IMR-90 (cell line): ENCODE measurements at places on chromosomes 16 and 17.

DNA sequence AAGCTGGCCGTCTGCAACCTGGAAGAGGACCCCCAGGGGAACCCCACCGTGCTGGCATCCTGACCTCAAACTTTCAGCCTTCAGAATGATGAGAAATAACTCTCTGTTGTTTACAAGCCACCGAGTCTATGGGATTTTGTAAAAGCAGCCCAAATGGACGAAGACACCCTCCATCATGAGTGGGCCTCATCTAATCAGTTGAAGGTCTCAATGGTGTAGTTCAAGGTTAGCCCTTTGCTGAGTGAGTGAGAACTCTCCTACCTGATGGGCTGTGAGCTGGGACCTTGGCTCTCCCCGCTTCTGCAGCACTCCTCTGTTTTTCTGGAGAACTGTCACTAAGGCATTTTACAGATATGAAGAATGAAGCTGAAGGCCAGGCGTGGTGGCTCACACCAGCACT is 325.9 kb upstream of the TNRC6C start:
- DNase-seq: no peak

DNA sequence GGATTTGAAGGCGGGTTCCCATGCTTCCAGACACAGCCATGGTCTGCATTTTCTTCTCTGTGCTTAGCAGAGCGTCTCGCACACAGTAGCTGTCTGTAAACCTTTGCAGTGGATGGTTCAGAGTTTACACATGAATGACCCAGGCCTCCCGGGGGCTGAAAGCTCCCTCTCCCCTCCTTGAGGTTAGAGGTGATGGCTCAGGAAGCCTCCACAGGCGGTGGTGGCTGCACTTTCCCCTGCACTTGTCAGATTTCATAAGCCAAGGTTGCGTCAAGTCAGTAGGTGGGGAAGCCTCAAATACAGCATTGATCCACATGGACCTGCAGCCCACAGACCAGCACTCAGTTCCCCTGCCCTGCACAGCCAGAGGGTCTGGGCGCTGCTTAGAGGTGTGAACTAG is 211.9 kb downstream of the KATNIP start:
- DNase-seq: no peak

DNA sequence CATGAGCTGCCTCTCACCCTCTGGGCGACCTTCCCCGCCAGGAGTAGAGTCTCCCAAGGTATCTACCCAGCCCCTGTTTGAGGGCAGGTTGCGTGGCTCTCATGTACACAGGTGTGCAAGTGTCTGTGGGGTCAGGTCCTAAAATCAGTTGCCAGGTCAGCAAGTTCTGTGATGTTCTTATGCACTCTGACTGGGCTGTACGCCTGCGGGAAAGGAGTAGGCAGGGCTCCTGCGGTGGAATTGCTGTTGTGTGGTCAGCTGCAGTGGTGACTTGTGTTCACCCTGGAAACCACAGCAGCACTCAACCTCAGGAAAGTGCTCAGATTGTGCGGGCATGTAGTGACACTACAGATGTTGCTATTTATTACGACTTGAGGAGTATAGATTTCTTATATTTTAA is 19.4 kb downstream of the NARF start:
- no peak for DNase-seq

GRCh38 chr16:55817236-55817912 is 15.5 kb downstream of the CES1 start:
- no peak for DNase-seq

- DNase-seq: no peak
These were observed 27.0 kb downstream of the SLC7A5 start for GRCh38 chr16:87842209-87842869.

- no peak for DNase-seq
These were observed 1.6 kb upstream of the FMNL1 start for GRCh38 chr17:45220079-45220478.

DNA sequence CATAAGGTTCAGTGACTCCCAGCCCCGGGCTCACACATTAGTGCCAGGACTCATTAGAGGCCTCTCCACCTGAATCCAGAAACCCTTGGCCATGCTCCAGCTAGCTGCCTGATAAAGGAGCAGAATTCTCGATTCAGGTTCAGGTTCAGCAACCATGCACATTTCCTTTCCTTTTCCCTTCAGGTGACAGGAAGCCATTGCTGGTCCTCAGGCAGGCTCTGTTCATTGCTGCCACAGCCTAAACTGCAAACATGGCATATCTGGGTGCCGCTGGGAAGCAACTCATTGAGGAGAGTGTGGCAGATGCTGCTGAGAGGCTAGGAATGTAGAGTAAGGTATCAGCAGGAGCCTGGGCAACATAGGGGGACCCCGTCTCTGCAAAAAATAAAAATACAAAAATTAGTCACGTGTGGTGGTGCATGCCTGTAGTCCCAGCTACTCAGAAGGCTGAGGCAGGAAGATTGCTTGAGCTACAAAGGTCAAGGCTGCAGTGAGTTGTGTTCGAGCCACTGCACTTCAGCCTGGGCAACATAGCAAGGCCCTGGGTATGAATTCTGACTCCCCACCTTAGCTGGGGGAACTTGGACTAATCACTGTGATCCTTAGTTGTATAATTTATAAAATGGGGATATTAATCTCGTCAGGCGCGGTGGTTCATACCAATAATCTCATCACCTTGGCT is 28.7 kb downstream of the ARL4D start:
- DNase-seq: no peak

DNA sequence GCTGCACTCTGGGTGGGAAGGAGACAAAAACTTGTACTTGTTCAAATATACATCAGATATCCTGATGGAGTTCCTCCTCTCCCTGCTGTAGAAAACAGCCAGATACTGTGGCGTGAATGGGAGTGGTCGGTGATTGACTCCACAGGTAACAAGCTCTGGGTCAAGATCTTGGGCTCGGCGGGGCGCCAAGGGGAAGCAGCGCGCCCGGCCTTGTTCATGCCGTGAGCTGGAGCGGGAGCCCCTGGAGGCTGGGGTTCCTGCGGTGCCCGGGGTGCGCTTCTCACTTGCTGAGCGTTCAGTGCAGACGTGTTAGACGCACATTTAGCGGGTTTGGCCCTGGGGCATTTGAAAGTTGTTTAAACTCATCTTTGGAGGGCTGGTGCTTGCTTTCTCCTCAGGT is 44.4 kb downstream of the BANP start:
- no peak for DNase-seq

GRCh38 chr17:65297916-65298315 is 160.7 kb downstream of the RGS9 start:
- DNase-seq: no peak

GRCh38 chr17:34620458-34620857 is 41.1 kb downstream of the TMEM132E start:
- no peak for DNase-seq

- no peak for DNase-seq
These were observed 2.7 kb upstream of the NFE2L1 start for GRCh38 chr17:48045316-48046001.
